ENCODE measurements at places on chromosomes 12 and 14.
A peak's percentile ranks its signal among the peaks of the same experiment; 100 is the strongest.

DNA sequence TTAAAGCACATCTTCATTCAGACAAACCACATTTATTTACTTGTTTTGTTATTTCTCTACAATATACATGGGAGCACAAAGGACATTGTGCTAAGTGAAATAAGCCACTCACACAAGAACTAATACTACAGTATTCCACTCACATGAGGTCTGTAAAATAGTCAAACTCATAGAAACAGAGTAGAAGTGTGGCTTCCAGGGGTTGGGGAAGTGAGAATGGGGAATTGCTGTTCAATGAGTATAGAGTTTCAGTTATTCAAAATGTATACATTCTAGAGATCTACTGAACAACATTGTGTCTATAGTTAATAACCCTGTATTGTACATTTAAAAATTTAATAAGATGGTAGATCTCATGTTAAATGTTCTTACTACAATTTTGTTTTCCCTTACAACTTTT, 88.8 kb downstream of the ATXN7L3B start:
- no peak for DNase-seq

DNA sequence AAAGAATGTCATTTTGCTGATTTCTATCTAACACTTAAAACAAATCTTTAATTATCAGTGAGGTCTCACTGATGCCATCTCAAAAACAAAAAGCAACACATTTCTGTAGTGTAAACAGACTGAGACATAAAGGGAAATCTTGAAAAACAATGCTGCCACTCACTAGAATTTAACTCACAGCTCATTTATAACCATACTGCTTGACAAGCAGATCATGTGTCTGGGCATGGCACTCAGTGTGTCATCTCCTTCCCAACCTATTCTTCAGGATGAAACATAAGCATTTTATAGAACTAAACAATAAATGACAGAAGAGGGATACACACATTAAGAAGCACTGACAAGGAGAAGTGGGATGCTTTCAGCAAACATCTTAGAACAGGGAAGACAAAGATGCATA, 22.4 kb downstream of the ATF7 start:
- no peak for DNase-seq

GRCh38 chr12:47549258-47549657, 156.6 kb downstream of the RPAP3 start:
- DNase-seq: no peak

DNA sequence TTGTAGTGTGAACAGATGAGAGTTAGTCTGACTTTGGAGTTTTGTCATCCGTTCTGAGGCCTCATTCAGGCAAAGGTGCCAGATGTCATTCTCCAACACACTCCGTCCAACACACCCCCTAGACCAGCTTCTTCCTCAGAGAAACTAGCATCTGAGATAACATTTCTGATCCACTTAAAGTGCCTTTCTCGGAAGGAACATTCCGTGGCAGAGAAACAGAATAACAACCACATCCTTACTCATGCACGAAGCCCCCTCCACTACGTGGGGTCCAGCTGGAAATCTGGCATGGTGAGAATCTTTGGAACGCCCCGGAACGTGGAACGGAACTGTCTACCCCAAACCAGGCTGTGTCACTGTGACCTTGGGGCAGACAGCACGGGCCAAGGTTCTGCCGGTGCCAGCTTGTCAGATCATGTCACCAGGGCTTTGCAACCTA, 17.0 kb upstream of the BCL7A start:
- no peak for DNase-seq

DNA sequence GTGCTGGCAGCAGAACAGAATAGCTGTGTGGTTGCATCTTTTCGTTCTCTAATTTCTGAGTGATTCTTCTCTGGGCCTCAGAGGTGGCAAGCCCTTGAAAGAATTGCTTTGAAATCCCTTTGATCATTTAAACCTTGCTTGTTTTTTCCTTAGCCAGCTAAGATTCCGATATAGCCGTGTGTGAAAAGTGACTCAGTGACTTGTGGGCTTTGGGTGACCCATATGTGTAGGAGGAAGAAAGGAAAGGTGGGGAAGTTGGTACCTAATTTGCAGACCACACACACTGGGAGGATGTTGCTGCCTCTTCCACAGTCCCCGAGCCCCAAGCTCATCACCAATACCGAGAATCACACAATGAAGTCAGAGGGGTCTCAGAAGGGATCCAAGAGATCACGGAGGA, 18.8 kb downstream of the SLC24A4 start:
- DNase-seq: no peak

GRCh38 chr14:104366931-104367865, 212.4 kb upstream of the C14orf180 start:
- DNase-seq: no peak

DNA sequence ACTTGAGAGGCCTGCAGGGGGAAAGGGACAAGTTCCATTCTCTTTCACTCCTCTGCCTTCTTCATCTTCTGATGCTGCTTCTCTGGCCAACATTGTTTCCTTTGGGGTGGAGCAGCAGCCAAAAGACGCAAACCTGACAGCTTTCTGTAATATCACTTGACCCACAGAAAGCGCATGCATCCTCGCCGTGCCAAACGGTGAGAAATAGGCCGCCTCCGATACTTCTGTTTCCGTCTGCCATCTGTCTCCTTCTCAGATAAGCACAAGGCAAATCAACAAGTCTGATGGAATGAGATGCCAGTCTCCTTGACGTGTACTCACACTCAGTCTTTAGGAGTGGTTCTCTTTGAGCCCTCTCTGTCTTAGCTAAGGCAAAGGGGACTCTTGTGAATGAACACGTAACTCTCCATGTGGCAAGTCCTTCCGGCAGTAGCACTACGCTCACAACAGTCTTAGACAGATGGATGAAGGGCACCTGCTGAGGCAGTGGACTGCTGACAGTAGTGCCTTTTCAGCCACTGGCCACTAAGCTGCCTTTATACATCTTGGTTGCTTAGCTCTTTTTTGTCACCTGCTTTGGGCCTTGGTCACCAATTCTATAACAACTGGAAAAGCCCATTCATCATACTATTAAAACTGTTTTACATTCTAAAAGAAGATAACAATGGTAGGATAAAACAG, 214.1 kb downstream of the FBXL14 start:
- DNase-seq: no peak

DNA sequence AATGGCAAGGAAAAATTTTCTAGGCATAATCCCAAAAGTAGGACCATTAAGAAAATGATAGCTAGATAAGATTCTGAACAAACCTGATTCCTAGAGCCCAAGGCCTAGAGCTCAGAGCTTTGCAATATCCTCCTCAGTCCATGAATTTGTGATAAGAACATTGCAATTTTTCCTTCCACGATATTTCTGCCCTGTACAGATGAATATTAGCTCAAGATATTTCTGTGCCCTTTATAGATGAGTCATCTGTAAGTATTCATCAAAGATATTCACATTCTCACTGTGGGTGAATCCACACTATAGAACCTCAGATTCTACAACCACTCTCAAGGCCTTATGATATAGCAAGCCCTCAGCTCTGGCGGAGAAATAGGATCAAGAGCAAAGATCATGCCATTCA, 37.5 kb downstream of the EAPP start:
- DNase-seq: no peak

- peak; percentile 74 for DNase-seq
Observed at GRCh38 chr14:99755629-99756603, 37.3 kb upstream of the EML1 start.

DNA sequence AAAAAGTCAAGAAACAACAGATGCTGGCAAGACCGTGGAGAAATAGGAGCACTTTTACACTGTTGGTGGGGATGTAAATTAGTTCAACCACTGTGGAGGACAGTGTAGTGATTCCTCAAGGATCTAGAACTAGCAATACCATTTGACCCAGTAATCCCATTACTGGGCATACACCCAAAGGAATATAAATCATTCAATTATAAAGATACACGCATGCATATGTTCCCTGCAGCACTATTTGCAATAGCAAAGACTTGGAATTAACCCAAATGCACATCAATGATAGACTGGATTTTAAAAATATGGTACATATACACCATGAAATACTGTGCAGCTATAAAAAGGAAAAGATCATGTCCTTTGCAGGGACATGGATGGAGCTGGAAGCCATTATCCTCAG, 18.0 kb upstream of the CATSPERB start:
- DNase-seq: no peak

DNA sequence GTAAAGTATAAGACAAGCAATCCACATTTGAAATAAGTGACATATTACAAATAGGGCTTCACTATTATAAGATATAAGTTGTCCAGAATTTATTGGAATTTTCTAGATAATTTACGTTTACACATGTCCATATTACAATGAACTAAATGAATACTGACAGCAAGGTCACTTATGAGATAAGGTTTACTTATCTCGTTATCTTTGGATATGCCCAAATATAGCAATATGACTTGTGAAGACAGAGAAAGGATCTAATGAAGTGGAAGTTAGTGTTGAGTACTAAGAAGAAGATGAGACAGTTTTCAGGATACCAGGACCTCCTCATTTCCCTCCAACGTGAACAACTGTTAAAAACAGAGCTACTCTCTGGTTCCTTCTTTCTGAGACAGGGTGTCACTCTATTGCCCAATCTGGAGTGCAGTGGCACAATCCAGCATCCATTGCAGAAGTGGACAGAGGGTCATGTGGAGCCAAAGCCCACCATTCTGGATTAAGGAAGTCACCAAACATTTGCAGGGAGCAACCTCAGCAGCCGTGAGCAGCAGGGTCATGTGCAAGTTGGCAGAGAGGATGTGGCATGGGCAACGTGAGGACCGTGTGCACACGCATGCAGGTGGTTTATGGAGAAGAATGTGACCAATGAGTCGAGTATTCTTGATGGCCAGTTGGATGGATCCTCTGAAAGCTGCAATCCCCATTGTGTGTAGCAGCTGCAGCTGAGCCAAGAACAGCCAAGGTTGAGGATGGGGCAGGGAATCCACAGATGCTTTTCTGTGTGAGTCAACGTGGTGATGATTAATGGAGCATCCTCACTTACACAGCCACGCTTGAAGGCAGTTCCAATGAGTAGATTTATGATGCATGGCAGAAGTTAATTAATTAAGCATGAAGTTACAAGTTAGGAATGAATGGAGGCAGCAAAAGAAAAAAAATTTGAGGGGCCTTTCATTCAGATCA, 111.0 kb downstream of the BICD1 start:
- DNase-seq: peak; percentile 12

DNA sequence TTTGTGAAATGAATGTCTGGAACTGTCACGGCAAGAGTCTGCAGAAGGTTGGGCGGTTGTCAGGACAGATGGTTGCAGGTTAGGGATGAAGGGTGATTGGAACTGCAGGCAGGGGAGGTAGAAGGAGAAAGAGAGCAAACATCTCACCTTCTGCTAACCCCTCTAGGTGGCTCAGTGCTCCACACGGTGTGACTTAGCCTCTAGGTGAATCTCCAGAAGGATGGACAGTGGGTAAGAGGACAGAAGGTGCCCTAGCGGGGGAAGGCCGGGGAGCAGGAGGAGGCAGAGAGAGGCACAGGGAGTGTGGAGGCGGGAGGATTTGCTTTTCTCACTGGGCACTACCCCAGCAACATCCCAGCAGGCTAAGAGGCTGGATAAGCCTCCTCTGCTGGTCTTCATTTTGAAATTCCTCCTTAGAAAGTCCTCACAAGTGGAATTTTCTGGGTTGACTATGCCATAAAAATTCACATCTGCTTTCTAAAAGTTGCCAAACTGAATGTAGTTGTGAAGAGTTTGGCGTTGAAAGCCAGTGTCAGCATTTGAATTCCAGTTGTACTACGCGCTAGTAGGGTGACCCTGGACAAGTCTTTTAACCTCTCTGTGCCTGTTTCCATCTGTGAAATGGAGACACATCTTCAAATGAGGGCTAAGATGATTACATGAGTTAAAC, 10.7 kb upstream of the GPR68 start:
- DNase-seq: no peak

- no peak for DNase-seq
Observed at GRCh38 chr14:64253672-64254071, 40.5 kb downstream of the ESR2 start.

- DNase-seq: no peak
Observed at GRCh38 chr12:68259318-68259940, 6.0 kb upstream of the IL22 start.

GRCh38 chr12:54133772-54134375, 54.9 kb downstream of the SMUG1 start:
- DNase-seq: no peak

DNA sequence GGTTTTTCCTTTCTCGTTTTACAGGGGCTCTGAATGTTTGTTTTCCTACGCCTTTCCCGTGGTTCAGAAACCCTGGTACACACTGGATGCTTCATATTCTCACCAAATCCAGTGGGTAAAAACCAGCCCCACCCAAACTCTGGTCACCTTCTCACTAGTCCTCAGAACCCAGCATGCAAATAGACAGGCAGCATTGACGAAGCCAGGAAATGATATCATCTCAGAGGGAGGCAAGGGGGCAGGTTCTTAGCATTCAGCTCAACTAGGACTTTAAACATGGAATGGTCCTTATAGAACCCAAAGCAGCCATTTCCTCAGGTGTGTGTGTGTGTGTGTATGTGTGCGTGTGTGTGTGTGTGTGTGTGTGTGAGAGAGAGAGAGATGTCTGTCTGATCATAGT, 142.0 kb downstream of the KCNK10 start:
- DNase-seq: no peak

DNA sequence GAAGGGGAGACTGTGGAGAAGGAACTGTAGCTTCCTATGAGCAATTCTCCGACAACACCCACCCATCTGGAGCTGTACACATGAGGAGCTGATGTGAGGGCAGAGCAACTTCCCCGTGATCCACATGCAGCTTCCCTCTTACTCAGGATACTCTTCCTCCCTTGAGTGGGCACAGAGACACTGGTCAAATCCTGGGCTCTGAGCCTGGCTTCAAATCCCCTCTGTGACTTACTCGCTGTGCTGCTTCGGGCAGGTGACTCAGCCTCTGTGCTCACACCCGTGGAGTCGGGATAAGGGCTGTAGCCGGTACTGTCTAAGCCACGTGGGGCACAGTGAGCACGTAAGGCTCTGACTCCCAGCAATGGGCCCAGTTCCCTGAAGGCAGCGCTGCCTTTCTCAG, 31.1 kb downstream of the ZFYVE21 start:
- DNase-seq: no peak

GRCh38 chr12:80293759-80294158, 150.3 kb upstream of the PTPRQ start:
- no peak for DNase-seq

GRCh38 chr12:27922531-27923139, 49.9 kb downstream of the PTHLH start:
- DNase-seq: no peak

DNA sequence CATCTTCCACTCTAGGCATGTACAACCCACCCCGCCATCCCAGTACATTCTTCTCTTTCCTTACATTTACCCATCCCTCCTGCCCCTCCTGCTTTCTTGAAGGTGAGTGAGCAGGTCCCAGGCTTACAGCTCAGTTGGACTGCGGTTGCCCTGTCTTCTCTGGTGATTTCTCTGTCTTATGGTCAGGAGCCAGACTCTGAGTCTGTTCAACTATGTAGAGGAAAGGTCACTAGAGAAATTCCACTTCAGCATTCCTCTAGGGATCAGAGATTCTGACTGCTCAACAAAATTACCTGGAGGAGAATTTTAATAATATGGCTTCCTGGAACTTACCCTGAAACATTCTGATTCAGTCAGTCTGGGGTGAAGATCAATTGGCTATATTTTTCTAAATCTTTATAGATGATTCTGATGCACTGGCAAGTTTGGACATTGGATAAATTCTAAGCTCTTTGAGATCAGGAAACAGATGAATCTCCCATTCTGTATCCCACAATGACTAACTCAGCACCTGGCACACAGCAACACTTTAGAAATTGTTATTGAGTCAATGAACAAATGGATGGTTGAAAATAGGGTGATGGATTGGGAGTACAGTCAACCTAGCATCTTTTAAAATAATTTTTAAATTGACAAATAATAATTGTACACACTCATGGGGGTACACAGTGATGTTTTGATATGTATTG, 128.6 kb upstream of the HIF1A start:
- no peak for DNase-seq

GRCh38 chr12:3592856-3593625, 102.0 kb downstream of the PRMT8 start:
- no peak for DNase-seq
